GM06990 (cell line): ENCODE measurements at places on chromosomes 5 and 9.

- DNase-seq: no peak
These were observed 117.8 kb downstream of the PTTG1 start for GRCh38 chr5:160539431-160539830.

- no peak for DNase-seq
These were observed 405.3 kb upstream of the RGMB start for GRCh38 chr5:98368141-98368540.

GRCh38 chr5:65926893-65927292 is 518 bp downstream of the ERBIN start:
- no peak for DNase-seq

- DNase-seq: no peak
These were observed 6.6 kb downstream of the COMMD10 start for GRCh38 chr5:116091416-116091815.

DNA sequence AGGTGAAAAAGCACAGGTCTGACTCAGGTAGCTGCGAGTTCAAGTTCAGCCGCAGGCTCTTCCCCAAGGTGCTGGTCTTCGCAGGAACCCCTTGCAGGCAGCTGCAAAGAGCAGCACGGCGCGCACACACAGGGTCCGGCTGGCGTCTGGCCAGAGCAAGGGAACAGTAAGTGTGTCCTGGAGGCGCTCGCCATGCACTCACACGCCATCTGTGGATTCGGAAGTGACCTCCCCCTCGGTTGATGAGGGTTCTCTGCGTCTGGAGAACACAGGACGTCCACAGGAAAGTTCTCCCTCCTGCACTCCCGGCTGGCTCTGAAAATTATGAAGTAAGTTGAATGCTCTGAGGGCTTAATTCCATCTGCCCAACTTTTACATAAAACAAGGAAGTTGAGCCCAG is 14.0 kb upstream of the EGFL7 start:
- DNase-seq: no peak

GRCh38 chr5:149015126-149015525 is 47.7 kb downstream of the SH3TC2 start:
- no peak for DNase-seq

DNA sequence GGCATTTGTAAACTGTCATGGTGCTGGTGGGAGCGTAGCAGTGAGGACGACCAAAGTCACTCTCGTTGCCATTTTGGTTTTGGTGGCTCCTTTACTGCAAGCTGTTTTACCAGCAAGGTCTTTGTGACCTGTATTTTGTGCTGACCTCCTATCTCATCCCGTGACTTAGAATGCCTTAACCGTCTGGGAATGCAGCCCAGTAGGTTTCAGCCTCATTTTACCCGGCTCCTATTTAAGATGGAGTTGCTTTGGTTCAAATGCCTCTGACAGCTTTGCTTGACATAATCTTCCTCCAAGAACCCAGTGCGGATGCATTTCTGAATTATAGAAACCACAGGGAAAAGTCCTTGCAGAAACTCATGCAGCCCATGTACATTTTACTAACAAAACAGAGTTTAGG is 3.9 kb upstream of the RASGRF2 start:
- DNase-seq: no peak

DNA sequence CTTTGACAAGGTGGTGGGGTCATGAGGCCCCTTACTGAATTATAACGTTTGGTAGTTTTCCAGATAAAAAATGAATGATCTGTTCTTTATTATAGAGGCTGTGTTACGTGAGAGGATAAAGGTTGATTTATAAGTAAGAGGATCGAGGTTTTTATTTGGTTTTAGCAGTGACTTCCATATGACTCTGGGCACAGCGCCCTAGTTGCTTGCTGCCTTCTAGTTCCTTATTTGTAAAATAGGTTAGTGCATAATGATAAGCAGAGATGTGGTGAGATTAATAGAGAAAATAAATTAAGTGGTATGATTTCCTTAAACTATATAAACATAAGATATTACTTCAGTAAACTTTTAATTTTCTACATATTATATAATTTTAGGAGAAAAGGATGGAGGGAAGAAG is 29.8 kb downstream of the MRRF start:
- no peak for DNase-seq

- no peak for DNase-seq
These were observed 596.9 kb downstream of the PDE4D start for GRCh38 chr5:59296317-59297264.

GRCh38 chr5:104998169-104998568 is 1435.6 kb upstream of the NUDT12 start:
- no peak for DNase-seq

DNA sequence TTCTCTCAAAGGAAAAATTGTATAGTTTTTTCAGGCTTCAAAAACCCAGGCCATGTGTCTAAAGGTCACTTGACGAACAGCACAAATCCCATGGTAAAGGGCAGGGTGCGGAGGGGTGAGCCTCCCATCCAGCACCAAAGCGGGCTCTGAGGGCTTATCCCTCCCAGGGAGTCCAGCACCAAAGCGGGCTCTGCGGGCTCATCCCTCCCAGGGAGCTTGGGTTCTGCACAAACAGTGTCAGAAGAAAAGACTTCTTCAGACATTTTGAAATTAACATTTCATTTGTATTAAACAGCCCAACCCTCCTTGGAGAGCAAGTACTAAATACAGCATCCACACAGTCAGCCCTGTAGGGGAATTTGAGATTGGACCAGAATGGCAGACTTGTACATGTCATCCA is 43.0 kb upstream of the CLPTM1L start:
- no peak for DNase-seq

- DNase-seq: no peak
These were observed at the start of gene IL33 for GRCh38 chr9:6215562-6215961. IL33 (plus strand) TSS chr9:6215807; CDS start chr9:6241695, 25,888 bp downstream.

- DNase-seq: no peak
These were observed 46.1 kb upstream of the RIOK2 start for GRCh38 chr5:97229196-97229595.

- peak; percentile 1 for DNase-seq
These were observed 123.0 kb upstream of the FST start for GRCh38 chr5:53357439-53357838.

- no peak for DNase-seq
These were observed 42.5 kb downstream of the ITGA2 start for GRCh38 chr5:53031695-53032096.

- DNase-seq: no peak
These were observed 197.0 kb downstream of the ARHGEF28 start for GRCh38 chr5:73822989-73823339.

- DNase-seq: peak; percentile 62
These were observed 40.4 kb downstream of the BASP1 start for GRCh38 chr5:17257705-17258273.

DNA sequence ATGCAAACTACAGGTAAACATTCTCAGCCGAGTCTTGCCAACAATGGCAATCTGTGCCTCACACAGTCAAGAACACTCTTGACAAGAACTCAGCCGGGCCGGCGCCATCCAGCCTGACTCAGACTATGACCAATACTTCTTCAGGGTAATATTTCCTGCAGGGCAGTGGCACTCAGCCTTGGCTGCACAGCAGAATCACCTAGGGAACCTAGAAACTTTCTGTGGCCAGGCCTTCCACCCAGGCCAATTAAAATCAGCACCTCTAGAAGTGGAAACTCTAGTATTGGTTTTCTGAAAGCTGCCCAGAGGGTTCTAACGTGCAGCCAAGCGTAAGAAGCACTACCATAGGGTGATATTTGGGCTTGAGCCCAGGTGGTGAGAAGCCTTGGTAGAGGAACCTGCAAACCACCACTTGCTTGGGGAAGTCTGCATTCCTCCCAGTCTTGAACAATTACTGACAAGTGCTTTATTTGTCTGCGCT is 120.6 kb downstream of the TTLL11 start:
- DNase-seq: peak; percentile 24

DNA sequence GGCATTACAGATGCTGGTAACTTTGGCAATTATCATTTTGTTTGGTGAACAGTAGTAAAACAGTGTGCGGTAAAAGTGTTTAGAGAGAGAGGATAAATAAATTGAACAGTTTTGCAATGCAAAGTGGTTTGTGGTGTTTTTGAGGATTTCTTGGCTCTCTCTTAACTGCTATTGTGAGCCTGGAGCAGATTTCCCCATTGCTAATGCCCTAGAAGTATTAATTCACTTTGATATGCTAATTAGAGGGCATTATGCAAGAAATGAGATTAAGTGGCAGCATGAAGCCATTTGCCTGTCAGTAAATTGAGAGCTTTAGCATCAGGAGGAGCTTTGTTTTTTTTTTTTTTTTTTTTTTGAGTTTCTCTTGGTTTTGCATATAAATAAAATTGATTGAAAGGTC is 8.2 kb downstream of the PBX3 start:
- no peak for DNase-seq

GRCh38 chr5:142540922-142541422 is 144.9 kb downstream of the FGF1 start:
- no peak for DNase-seq

GRCh38 chr9:18662320-18662719 is 188.4 kb downstream of the ADAMTSL1 start:
- DNase-seq: no peak

- no peak for DNase-seq
These were observed 201.4 kb downstream of the ADAMTSL1 start for GRCh38 chr9:18675332-18675731.

DNA sequence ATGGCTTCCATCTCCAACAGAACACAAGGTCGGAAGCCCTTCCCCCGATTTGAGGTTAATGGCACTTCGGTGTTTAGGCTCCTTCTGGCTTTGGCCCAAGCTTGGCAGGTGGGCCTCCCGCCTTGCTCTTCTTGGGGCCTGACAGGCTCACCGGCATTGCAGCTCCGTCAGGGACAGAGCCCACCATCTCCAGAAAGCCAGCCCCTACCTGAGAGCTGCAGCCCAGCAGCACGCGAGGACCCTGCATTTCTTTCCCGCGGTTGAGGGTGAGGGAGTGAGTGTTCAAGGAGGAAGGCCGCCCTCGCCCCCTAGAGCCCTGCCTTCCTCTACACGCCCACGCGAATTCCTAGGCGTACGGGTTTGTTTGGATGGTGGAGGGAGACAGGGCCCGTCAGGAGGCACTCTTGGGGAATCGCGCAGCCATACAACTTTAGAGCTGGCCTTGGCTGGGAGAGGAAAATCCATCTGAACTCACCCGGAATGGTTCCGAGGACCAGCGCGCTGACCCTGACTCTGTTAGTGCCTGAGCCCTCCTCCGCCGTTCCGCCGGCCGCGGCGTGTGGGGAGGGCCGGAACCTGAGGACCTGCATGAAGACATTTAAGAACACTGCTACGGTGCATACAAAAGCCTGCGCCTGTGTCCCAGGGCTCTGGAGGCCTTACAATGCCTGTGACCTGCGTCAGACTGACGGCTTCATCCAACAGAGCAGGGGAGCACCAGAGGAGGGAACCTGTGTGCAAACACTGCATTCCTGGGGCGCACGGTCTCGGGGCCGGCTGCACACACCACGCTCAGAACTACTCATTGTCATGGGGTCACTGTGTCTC is 73.8 kb downstream of the MRPL36 start:
- no peak for DNase-seq

GRCh38 chr5:50476549-50476948 is 35.5 kb upstream of the EMB start:
- no peak for DNase-seq

- no peak for DNase-seq
These were observed 59.6 kb downstream of the NEURL1B start for GRCh38 chr5:172700365-172701290.

DNA sequence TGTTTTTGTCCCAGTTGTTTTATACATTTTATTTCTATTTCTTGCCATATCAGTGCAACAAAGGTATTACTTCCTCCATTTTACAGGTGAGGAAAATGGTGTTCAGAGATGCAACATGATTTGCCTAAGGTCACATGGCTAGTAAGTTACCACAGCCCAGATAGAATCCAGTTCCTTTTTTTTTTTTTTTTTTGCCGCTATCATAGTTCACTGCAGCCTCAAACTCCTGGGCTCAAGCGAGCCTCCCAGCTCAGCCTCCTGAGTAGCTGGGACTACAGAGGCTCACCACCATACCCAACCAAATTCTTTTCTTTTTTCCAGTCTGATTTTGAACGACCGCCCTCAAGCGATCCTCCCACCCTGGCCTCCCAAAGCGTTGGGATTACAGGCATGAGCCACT is 480 bp upstream of the CCDC69 start:
- DNase-seq: no peak

- no peak for DNase-seq
These were observed 166.9 kb upstream of the KLF9 start for GRCh38 chr9:70581214-70581954.

DNA sequence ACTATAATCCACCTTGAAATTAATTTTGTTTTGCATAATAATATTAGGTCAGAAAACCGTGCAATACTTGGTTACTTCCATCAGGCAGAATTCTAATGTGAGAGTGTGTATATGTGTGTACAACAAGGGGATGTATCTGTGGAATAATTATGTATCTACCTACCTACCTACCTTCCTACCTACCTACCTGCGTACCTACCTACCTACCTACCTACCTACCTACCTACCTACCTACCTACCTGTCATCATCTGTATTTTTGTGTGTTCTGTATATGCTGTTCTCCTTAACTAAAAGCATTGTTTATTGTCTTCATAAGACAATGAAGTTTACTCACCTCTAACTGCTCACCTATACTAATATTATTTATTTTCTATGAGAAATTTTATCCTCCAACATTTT is 52.8 kb downstream of the VCAN start:
- DNase-seq: no peak

DNA sequence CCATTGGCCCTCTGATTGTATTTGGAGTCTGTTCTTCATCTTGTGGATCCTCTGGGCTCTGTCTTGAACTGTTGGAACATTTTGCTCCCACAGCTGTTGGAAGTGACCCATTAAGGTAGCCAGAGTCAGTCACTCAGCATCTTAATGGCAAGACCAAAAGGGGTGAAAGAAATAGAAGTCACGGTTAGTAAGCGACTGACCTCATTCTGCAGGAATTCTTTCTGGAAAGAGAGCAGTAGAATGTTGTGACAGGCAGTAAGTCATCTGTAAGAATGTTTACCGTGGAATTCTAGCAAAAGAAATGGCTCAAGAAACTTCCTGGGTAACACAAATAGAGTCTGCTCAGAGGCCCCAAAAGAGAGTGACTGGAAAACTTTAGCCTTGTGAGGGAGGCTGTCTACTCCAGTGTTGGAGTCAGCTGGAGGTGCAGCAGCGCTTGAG is 28.6 kb upstream of the TNC start:
- no peak for DNase-seq

GRCh38 chr5:150485693-150486401 is 22.1 kb upstream of the NDST1 start:
- DNase-seq: peak; percentile 59

DNA sequence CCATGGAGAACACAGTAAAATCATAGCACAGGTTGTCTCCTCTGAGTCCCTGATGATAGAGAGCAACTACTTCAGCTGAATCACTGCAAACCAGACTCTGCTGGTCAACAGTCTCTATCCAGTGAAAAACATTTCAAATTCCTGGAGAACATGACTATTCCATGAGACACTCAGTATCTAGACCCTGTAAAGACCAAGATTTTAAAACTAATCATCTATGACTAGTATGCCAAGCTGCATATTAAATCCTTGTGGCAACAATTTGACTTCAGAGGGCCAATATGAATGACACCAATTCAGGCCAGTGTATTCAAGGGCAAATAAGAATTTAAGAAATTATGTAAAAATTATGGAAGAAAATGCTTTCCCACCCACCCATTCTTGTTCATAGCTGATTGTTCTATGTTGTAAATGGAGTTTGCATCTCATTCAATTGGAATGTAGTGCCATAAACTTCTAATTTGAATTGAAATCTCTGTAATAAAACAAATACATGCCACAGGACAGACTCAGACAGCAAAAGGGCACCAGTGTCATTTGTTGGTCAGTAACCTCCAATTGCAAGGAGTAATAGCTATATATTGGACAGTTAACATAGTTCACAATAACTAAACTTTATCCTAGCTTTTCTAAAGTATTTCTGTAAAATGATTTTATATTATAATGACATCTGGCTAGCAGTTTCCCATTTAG is 80.1 kb upstream of the LPAR1 start:
- no peak for DNase-seq
